ENCODE measurements at places on chromosomes 12 and 14.

GRCh38 chr14:68965261-68965761, 13.8 kb downstream of the ACTN1 start:
- DNase-seq = no peak

DNA sequence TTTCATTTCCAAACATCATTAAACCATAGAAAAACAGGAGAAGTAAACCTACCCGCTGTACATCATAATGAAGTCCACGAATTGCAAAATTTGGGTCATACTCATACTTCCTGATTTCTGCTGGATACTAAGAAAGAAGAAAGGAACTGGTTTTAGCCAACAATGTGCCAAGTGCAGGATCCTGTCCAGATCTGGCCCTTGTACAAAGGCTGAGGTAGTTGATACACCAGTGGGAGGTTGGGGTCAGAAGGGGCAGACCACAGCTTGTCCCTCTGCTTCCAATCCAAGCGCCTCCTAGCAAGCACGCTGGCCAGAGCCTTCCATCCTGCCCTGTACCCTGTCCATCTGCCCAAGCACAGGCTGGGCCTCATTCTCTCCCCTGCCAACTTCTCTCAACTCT, 34.2 kb downstream of the NT5DC3 start:
- DNase-seq = no peak

- DNase-seq = no peak
Measured at GRCh38 chr12:76189851-76190250, 105.4 kb upstream of the NAP1L1 start.

GRCh38 chr12:50732591-50732990, 31.3 kb upstream of the ATF1 start:
- DNase-seq = no peak

DNA sequence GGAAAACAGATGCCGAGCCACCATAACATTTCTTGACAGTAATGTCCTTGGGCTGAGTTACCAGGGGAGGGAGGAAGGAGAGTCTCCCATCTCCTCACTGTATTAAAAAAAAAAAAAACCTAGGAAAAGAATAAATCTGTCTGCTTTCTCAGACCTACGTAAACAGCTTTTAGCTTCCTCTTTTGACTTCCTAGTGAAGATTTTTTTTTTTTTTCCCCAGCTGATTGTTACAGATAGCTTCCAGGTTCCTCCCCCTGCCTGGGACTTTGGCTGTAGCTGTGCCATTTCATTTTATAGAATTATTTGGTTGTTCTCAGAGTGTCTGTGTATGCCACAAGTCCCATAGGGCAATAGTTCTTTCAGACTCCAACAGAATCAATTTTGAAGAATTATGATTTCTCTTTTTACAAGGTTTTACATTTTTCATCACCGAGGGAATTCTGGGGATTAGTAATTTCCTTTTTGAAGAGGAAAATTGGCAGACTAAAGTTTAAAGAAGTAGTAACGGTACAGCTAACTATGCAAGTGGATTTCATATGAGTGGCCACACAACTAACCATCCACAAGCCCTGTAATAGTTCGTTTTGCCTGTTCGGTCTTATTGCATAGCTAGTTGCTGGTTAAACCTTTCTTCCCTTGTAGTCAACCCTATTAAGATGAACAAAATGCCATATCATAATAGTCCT, 23.1 kb upstream of the GNS start:
- no peak for DNase-seq

GRCh38 chr12:109734219-109735000, 20.8 kb downstream of the FAM222A start:
- DNase-seq = no peak
